ENCODE measurements at places on chromosomes 3 and 15.

GRCh38 chr3:141191097-141191749, 40.4 kb upstream of the PXYLP1 start:
- no peak for DNase-seq

- no peak for DNase-seq
Observed at GRCh38 chr3:57892423-57892822, 115.8 kb upstream of the FLNB start.

DNA sequence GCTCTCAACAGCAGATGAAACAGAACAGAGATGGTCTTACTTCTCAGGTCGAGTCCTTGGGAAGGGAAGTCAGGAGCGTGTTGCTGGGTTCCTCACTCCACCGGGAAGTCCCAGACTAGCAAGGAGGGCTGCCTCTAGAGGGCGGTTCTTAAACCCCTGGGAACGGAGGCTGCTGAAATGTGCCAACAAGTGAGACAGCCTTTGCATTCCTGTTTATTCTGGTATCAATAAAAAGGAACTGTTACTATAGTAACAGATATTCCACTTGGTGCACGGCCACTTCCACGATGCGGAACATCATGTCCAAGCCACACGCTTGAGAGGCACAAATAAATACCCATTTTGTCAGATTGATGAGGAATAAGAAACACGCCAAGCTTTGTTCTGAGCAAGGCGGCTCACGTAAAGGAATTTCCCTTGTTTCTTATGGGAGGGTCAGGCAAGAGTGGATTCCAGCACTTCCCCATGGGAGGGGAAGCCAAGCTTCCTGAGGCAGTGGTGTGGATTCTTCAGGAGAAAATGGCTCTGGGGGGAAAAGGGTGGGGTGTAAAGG, at the start of gene FAM107A:
FAM107A (minus strand) TSS at position 123 of the 553 bp plus-strand sequence. CDS start 7,531 bp downstream, outside the sequence.
- DNase-seq: no peak

DNA sequence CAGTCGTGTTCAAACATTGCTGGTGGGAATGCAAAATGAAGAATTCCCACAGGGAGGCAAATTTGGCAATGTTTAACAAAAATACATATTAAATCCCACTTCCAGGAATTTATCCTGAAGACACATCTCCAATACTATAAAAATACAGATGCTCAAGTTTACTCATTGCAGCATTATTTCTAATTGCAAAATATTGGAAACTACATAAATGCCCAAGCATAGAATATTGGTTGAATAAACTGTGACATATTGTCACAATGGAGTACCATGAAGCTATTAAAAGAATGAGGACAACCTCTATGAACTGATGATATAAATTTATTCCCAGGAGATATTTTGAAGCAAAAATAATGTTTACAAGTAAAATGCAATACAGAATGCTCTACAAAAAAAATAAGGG, 49.7 kb upstream of the UBE2E2 start:
- no peak for DNase-seq

All from stimulated activated CD4-positive, alpha-beta T cell treated with anti-CD3 and anti-CD28 coated beads, Interleukin-1b, Interleukin-23, amount 100 ng/mL, for 1 hour (primary cell).